T follicular helper cell (primary cell): ENCODE measurements at places on chromosomes 5 and 9.

- DNase-seq, result no peak
Observed at GRCh38 chr9:135554718-135555117, 6.8 kb upstream of the PAEP start.

- no peak for DNase-seq
Observed at GRCh38 chr5:157596487-157596886, 20.9 kb upstream of the ADAM19 start.

DNA sequence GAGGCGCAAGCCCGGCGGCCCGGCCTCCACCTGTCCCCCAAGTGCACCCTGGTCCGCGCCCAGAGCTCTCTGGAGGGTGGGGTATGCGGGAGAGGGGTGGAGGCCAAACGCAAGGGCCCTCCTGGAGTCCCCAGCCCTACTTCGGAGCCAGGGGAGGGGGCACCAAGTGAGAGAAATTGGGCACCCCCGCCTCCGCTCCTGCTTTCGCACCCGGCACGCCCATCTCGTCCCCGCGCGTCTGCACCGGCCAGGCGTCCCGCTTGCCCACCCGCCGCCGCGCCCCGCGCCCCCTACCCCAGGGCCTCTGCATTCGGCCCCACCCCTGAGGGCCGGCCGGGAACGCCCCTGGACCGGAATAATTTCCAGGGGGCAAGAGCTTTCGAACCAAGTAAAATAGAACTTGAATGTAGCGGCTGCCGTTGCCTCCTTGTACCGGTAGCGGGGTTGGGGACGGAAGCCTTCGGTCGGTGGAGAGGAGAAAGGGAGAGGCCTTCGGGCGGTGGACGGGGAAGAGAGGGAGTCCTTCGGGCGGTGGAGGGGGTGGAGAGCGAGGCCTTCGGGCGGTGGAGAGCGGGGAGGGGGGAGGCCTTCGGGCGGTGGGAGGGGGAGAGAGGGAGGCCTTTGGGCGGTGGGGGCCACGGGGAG lies 694 bp upstream of the PHPT1 start:
- DNase-seq, result no peak

- no peak for DNase-seq
Observed at GRCh38 chr9:5917273-5917672, 26.6 kb downstream of the MLANA start.

GRCh38 chr9:135174981-135175380 lies 87.5 kb downstream of the OLFM1 start:
- DNase-seq, result no peak

DNA sequence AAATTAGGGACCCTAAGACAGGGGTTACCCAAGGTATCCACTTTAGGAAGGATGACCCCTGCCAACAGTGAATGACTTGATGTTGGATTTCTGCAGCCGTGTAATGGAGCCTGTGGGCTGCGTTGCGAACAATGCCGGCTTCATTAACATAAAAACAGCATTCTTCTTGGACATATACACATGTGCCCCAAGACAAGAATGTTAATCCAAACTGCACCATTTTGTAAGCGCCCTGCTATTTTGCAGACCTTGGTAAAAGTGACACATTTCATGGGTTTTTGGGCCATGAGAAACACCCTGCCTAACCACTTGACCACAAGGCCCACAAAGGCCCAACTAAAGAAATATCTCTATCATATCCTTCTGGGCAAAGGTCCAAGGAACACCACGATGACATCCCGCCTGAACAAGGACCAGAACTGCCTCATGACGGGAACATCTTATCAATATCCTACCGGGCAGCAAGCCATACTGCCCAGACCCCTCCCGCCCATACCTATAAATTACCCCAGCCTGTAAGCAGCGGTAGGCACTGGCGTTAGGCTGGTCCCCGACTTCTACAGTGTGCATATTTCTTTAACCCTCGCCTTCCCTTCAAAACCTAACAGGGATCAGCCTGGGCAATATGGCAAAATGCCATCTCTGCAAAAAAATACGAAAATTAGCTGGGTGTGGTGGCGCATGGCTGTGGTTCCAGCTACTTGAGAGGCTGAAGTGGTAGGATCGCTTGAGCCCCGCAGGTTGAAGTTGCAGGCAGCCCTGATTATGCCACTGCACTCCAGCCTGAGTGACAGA lies 9.7 kb upstream of the PDCD1LG2 start:
- DNase-seq, result no peak

GRCh38 chr9:117444501-117444900 lies 29.6 kb upstream of the ASTN2 start:
- DNase-seq, result no peak

DNA sequence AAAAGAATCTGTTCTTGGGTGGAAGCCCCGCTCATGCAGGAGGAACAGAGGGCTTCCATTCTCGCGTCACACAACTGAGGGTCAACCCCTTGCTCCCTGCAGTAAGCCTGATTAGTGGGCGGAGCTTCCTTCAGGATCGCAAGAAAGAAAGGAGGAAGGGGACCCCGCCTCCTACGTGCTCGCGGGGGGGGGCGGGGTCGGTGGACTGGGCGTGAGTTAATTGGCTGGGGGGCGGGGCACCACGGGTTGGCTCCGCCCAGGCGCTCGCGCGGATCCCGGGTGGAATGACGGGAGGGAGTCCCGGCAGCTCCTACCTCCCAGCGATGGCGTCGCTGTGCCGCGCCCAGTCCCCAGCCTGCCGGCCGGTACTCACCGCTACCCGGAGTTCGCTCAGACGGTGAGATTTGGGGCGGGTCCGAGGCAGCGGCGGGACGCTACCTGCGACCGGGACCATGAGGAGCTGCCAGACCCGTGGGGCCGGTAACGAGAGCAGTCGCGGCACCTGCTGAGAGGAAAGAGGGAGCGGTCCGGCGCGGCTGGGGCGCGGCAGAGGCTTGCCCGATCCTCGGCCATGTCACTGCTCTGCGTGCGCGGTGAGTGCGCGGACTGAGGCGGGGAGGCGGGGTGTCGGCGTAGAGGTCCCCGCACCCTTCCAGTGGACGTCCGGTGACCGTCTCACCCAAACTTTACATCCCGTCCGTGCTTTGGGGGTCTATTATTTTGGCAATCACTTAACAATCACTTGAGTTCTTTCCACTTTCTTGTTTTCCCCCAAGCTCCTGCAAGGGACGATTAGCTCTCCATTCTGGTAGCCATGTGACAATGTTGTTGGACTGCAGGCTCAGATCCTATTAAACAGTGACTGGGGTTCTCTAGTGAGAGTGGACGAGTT lies at the start of gene UNC13B:
Gene UNC13B (plus strand): TSS at position 297 of the 892 bp plus-strand sequence. CDS start 275 bp downstream, at position 572.
- peak; percentile 68 for DNase-seq

DNA sequence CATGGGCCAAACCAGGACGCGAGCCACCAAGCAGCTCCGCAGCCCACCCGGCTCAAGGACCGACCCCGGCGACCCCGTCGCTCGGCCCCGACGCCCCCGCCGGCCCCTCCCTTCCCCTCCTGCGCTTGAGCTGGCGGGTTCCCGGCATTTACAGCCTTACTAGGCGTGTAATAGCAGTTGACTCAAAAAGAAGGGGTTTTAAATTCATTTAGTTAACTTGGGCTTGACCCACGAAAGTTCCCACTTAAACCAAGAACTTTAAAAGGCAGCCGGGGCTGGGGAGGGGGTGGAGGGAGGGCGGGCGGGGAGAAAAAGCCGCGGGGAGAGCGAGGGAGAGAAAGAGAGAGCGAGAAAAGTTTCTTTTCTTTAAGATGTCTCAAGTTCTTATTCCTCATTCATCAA lies 636 bp downstream of the PRDM12 start:
- no peak for DNase-seq

GRCh38 chr5:62354028-62354874 lies 48.2 kb downstream of the KIF2A start:
- no peak for DNase-seq

DNA sequence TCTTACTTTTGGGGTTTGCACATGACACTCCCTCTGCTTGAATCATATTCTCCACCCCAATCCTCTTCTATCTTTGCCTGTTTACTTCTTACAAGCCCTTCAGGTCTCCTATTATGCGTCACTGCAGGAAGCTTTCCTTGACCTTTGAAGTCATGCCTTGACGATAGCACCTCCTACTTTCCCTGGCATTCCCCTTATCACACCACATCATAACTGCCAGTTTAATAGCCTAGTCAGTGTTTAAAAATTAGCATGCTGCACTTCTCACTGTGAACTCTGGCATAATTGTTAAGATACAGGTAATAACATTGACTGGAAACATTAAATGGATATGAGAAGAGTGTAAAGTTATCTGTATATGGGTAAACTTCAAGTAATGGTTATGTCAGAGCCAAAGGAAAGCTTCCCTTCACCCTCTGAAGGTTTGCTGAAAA lies 37.1 kb upstream of the CEP120 start:
- no peak for DNase-seq

- no peak for DNase-seq
Observed at GRCh38 chr9:347667-348292, 133.1 kb downstream of the DOCK8 start.

- DNase-seq, result no peak
Observed at GRCh38 chr5:112738191-112738560, 491 bp downstream of the APC start.

GRCh38 chr5:125607018-125607417 lies 816.2 kb upstream of the GRAMD2B start:
- no peak for DNase-seq

GRCh38 chr5:41325074-41325473 lies 111.7 kb upstream of the C6 start:
- no peak for DNase-seq

DNA sequence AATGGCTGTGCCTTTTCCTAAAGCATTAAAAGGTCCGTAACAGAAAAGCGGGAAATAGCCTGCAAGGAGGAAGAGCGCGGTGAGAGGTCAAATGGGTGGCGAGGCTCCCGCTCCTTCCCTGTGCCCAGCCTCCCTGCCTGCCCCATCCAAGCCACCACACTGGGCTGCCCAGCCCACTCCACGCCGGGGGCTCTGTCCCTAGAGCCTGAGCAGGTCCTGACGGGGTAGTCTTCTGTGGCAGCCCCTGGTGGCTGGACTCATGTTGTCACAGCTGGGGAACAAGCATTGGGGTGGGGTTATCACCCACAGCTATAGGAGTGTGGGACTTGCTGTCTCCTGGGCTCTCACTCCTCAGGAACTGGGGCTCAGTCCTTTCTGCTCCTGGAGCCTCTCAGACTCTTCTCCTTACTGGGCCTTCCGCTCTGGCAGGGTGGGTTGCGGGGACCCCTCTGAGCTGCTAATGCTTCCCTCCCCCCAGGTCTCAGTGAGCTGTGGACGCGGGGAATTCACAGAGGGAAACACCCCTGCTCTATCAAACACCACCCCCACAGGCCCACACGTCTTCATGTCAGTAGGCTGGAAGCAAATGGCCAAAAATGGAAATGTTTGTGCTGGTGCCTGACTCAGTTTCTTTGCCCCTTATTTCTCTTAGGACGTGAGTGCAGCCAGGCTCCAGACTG lies 152.4 kb upstream of the PHYKPL start:
- DNase-seq, result no peak

GRCh38 chr5:122462486-122462885 lies 150.4 kb downstream of the SNCAIP start:
- DNase-seq, result no peak

- no peak for DNase-seq
Observed at GRCh38 chr5:107359916-107360234, 310.9 kb downstream of the EFNA5 start.

GRCh38 chr9:15149450-15149849 lies 157.6 kb downstream of the TTC39B start:
- no peak for DNase-seq
